A549 treated with DMSO at 1 μM for 4 hours (cell line): ENCODE measurements at places on chromosomes 6 and 20. TPM values are rescaled to one million over a fixed set of nuclear protein-coding genes. Genes with fewer than 3 reads are reported as not detected.

Gene EPHA7
- total RNA-seq: 0.04 to 0.16 TPM (median 0.11 TPM) in 5 replicates

Gene CLIC5
- total RNA-seq: not detected in 5 replicates

Gene SPDEF
- 1.5 to 2.8 TPM (median 2.6 TPM) in 5 replicates for total RNA-seq

Gene DDO
- 0.07 to 0.19 TPM (median 0.08 TPM) in 5 replicates for total RNA-seq

Gene DUSP22
- 7.9 to 12.9 TPM (median 12.5 TPM) in 5 replicates for total RNA-seq
